NCI-H774 (cell line): ENCODE measurements at places on chromosomes 4 and X.

DNA sequence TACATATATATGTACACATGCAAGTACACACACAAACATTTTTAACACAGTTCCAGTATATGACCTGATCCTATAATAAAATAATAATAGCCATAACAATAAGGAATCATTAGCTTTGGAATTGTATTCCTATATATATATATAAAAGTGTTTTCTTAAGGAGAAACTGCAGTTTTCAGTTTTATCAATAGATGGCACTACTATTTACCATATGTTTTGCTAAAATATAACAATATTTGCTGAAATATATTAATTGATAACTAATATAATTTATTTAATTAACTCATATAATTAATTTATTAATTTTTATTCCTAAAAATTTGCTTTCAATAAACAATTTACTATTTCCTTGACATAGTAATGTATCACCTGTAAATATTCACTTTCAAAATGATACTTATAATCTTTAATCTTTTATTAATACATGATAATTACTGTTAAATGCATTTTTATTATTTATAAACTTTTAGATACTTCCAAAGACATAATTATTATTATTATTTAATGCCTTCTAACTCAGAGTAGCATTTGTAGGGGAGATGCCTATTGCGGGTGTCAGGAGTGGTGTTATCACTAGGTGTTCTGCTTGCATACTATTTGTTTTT, 599.5 kb downstream of the FSTL5 start:
- DNase-seq = no peak

- no peak for DNase-seq
Measured at GRCh38 chr4:168713253-168713652, 216.4 kb downstream of the PALLD start.

- peak; percentile 8 for DNase-seq
Measured at GRCh38 chrX:72306851-72307645, 1.3 kb upstream of the CITED1 start.

DNA sequence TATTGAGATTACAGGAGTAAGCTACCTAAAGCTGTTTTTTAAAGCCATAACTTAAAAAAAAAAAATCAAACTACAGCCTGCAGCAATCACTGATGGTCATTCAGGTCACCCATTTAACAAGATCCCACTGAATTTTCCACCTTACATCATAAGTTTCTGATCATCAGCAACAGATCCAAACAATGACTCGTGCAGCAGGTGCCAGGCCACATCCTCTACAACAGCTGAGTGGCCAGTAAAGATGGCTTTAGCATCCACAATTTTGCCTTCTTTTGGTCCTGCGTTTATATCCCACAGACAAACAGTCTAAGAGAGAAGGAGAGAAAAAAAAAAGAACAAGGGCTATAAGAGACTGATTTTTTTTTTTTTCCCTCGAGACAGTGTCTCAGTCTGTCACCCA, 16.6 kb downstream of the RBBP7 start:
- no peak for DNase-seq

- no peak for DNase-seq
Measured at GRCh38 chrX:1521459-1521956, 15.5 kb downstream of the P2RY8 start.

GRCh38 chr4:36385951-36386571, 104.6 kb downstream of the DTHD1 start:
- no peak for DNase-seq

DNA sequence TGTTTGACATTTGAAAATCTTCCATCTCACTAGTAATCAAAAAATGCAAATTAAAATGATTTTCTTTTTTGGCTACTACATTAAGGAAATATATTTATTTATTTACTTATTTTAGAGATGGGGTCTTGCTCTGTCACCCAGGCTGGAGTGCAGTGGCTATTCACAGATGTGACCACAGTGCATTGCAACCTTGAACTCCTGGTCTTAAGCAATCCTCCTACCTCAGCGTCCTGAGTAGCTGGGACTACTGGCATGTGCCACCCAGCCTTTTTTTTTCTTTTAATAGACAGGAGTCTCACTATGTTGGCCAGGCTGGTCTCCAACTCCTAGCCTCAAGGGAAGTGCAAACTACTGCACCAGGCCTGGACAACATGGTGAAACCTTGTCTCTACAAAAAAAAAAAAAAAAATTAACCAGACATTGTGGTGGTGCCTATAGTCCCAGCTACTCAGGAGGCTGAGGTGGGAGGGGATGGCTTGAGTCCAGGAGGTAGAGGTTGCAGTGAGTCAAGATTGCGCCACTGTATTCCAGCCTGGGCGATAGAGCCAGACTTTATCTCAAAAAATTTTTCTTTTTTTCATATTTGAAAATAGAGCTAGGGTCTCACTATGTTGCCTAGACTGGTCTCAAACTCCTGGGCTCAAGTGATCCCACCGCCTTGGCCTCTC, 4.4 kb upstream of the SMIM14 start:
- no peak for DNase-seq

GRCh38 chr4:154614306-154614705, 1.9 kb upstream of the FGG start:
- no peak for DNase-seq

DNA sequence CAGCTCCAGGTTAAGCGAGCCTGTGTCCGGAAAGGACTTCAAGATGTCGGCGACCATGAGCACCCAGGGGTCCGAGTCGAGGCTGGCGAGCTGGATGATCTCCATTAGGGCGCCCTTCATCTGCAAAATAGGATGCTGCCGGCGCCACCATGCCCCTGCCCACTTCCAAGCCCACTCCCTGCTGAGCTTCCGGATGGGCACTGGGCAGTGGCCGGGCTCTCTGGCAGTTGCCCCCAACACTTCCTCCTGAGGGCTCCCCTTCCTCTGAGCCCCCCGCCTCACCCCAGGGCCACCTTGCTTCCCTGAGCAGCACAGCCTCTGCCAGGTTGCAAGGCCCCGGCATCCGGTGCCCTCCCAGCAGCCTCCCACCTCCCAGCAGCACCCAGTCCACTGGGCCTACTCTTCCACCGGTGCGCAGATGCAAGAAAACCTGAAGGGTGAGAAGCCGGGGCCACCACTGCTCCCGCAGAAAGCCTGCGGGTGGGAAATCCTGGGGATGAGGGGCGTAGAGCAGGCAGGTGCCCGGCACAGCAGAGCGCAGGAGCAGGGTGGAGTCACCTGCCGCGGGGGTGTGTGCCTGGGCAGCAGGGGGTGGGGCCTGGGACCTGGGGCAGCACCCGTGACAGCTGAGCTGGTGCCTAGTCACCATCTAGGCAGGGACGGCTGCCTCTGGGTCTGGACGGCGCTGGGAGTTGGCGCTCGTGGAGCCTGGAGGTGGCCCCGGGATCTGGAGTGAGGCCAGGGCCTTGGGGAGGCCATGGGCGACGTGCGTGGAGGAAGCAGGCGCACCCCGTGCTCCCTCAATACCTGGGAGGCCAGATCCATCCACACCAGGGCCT, 17.0 kb downstream of the NELFA start:
- no peak for DNase-seq

DNA sequence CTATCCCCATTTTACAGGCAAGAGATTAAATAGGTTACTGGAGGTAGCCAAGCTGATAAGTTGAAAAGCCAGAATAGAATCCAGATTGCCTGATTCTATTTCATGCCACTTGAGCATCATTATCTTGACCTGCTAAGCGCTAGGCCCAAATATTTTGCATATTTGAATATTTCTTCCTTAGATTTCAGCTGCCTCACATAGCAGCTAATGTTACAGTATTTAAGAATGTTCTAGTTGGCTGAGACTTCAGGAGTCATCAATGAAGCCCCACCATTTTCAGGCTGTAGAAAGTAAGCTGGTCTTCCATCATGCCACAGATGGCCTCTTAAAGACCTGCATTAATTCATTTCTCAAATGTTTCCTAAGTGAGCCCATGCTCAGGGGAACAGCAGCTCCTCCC, 121.4 kb downstream of the SHROOM3 start:
- DNase-seq = no peak

- no peak for DNase-seq
Measured at GRCh38 chr4:16111533-16111932, 27.7 kb upstream of the PROM1 start.

- no peak for DNase-seq
Measured at GRCh38 chr4:122776916-122777315, 44.4 kb downstream of the BBS12 start.

DNA sequence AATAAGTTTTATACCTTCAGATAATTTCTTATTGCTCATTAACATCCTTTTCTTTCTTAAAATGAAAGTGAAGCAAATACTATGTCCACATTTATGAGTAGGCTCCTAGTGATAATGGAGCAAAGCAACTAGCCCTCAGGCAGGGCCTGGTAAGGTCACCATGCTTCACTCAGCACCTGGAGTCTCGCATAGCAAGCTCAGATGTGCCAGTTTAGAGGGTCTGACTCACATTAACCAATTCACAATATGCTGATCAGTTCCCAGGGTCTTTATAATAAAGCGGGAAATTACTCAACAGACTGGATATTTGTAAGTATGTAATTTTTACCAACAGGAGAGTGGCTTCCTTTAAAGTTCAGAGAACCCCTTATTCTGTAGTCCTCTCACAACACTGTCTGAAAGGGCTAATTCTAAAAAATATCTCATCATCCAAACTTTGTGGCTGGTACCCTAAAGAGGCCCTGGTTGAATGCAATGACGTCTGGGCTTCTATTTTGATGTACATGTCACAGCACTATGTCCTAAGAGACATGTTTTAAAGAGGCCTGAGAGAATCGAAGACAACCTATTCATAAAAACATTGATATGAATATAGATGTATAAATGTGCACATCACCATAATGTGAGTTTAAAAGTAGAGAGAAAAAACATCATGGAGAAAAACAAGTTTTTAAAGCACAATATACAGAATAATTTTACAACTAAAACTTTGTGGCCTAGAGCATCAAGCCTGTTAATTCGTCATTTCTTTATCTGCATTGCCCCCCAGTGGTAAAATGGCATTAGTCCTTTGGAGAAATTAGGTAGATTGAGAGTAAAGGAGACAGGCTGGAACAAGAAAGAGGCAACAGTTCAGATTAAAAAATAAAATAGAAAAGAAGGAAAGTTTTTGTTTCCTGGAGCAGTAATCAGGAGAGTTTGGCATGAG, 44.3 kb downstream of the IL21 start:
- peak; percentile 15 for DNase-seq

- DNase-seq = no peak
Measured at GRCh38 chr4:171919314-171919713, 106.1 kb downstream of the GALNTL6 start.
